Fibroblast of skin of scalp (primary cell): ENCODE measurements at places on chromosomes 2 and 18.

- peak; percentile 24 for DNase-seq
Measured at GRCh38 chr2:47266939-47267710, 112.0 kb upstream of the STPG4 start.

- no peak for DNase-seq
Measured at GRCh38 chr2:53840580-53840979, 19.2 kb downstream of the GPR75 start.

DNA sequence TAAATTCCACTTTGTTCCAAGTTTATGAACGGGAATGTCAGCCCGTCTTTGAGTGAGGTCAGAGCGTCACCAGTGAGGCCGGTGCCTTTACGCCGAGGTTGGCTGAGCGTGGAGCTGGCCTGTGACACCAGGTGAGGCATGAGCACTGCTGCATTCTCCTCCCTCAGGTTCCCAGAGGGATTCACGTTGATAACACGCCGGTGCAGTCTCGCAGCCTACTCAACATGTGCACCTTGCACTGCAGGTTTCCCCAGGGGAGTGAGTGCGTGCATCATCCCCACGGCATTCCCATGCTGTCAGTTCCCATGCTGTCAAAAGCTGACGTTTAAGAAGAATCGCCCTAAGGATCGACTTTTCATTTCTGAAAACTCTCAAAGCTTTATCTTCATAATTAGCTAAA, 213.3 kb downstream of the LDLRAD4 start:
- DNase-seq, result no peak

- DNase-seq, result no peak
Measured at GRCh38 chr18:32851936-32852335, 79.1 kb upstream of the KLHL14 start.

- DNase-seq, result no peak
Measured at GRCh38 chr2:191150230-191150599, 579 bp downstream of the STAT4 start.
